ENCODE measurements at places on chromosomes 12 and 14.

DNA sequence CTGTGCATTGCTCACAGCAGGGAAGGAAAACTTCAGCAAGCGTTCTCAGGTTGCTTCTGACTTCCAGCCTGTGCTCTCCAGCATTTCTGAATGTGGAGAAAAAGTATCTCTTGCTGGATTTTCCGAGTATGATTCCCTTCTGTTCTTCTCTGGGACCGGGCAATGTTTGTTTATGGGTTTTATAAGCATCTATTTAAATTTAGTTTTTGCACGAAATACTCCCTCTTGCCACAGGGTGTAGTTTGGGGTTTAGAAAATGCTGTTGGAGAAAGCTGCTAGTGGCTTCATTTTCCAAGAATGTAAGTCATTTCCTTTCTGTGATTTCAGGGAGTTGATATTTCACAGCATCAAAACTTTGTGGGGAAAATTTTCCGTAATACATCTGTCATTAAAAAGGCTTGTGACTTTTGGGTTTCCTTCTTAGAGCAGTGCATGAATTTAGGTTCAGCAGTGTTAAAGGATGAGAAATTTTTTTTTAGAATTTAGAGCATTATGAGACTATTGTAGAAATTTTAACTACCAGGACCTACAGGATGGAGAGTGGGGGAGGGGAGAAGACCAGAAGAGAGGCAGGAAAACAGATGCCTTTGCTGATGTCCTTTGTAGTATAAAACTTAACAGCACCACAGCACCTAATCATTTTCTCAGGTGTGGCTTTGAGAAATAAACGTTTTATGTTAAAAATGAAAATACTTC lies 1.5 kb downstream of the FRMD6 start:
- DNase-seq: no peak

DNA sequence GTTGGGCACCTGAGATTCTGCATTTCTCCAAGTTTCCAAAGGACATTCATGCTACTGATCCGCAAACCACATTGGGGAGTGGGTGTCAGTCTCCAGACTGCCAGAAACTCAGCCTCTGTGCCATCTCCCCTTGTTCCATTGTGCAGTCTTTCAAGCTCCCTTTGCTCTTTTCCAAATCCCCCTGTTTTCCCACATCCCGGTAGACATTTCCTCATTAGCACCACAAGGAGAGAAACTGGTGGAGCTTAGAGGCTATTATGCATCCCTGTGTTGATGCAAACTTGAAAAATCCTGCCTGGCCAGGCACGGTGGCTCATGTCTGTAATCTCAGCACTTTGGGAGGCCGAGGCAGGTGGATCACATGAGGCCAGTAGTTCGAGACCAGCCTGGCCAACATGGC lies 10.7 kb downstream of the CCDC63 start:
- DNase-seq: no peak

- no peak for DNase-seq
These were observed 80.9 kb downstream of the NDUFA12 start for GRCh38 chr12:94922561-94922960.

DNA sequence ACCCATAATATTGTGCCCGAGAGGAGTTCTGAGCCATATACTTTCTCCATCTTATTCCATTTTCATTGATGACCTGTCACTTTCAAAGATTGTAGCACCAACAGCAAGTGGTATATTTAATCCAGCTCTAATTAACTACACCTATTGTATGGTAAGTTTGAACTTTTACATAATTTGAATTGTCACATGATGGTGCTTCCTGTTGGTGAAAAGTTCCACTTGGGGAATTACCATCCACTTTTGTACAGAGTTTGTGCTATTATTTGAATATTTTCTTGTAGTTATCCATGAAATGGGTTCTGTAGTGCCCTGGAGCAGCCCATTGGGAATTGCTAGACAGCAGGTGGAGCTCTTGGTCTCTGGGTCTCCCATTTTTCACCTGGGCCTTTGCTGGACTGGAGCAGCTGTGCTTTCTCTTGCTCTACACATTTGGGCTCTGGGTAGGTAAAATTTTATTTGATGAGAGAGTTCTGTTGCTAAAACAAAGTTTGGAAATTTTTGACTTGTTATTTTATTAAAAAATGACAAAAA lies 3.0 kb downstream of the SMCO3 start:
- no peak for DNase-seq

DNA sequence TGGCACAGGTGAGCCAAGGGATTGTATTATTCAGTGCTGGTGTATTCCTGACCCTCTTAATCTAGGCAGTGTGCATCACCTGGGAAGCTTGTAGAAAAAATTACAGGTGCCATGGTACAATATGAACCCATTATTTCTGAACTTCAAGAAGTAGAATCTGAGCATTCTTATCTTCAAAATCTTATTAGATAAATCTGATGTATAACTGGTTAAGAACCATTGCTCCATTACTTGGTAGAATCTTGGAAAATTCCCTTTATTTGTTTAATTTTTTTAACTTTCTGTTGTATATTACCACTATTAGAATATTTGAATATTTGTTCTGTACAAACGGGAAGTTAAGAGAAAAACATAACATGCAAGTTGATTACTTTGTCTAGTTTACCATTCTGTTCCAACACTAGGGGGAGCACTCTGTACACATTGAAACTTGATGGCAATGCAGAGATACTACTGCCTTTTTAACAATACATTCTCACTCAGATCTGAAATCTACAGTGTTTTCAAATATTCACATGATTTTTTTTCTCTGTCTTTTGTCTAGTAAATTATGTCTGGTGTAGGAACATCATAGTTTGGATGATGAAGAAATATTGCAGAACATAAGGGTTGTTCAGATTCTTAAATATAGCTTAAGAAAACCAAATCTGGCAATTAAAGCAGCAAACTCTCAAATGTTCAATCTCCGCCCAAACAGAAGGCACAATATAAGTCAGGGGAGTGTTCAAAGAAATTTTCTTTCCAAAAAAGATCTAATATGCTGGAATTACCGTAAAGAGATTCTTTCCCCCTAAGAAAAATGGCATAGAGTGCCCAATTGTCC lies 196.6 kb downstream of the PCNX1 start:
- DNase-seq: no peak

- DNase-seq: no peak
These were observed 137.9 kb downstream of the SUDS3 start for GRCh38 chr12:118514297-118514696.

GRCh38 chr14:68660495-68660894 lies 132.4 kb downstream of the ZFP36L1 start:
- DNase-seq: no peak

DNA sequence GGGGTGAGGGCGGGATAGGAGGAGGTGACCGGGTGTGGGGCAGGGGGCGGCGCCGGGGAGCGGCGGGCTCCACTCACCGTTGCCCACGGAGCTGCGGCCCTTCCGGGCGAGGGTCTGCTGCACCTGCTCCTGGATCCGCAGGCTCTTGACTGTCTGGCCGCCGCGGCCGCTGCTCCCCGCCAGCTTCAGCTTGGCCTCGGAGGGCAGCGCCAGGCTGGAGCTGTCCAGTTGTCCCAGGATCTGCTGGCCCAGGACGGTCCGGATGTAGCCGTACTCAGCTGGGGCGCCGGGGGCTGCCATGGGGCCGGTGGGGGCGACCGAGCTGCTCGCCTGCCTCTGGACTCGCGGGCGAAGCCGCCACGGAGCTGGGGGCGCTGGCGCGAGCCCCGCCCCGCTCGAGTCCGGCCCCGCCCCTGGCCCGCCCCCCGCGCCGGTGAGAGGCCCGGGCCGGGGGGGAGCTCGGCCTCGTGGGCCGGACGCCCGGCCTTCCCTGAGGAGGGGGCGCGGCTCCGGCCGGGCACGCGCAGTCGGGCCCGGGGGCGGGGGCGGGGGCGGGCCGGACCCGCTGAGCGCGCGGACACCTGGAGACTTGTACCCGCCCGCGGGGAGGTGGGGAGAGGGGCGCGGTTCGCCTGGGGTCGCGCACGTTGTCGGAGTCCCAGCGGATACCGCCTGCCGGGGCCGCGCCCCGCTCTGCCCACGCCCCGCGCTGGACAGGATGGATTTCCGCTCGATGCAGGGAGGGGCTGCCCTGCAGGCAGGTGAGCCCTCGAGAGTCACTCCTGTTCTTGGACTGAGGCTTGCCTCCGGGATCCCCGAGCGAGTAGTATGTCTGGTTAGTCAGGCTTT lies at the start of gene PKP2:
TSS of gene PKP2 (minus strand) at position 346 of the 849 bp plus-strand sequence. CDS start at position 300, 46 bp downstream.
- DNase-seq: no peak

DNA sequence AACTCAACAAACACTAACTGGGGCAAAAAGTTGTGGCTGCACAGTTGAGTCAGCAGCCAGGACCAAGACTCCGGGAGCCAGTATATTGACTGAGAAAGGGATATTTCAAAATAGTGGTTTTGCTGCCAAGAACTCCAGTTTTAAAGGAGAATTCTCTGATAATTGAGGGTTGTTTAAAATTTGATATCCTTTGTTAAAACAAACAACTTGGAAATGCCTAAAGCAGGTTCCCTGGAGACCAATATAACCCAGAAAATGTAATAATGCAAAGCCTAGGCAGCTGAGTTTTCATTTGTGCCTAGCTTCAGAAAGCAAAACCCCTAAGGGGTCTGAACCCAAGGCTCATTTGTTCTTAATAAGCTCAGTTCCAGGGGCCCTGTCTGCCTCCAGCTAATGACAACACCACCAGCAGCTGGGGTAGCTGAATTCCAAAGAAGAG lies 311.7 kb upstream of the CCDC196 start:
- no peak for DNase-seq

DNA sequence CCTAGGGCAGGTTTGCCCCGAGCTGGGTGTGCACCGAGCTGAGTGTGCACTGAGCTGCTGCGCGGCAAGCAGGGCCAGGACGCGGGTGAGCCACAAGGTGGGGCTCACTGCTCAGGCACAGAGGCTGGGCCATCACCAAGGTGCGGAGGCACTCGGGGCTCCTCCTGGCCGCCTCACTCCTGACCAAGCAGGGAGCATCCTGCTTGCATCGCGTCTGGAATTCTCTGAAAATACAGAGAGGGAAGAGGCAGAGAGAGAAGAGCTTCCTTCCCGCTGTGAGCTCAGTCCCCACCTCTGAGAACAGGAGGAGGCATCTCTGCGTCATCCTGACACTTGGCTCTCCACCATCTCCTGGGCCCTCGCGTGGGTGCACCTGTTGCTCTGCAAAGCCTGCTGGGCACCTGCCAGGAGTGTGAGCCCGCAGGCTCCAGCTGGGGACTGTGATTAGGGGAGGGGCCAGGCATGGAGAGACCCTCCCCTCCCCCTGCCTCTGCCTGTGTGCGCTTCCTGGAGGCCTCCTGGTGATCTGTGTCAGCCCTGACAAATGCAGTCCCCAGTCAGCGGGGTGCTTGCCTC lies 116.3 kb downstream of the GLT1D1 start:
- no peak for DNase-seq

GRCh38 chr14:104345621-104346462 lies 207.5 kb downstream of the KIF26A start:
- DNase-seq: no peak

GRCh38 chr12:86721713-86722397 lies 465.7 kb upstream of the MGAT4C start:
- no peak for DNase-seq

DNA sequence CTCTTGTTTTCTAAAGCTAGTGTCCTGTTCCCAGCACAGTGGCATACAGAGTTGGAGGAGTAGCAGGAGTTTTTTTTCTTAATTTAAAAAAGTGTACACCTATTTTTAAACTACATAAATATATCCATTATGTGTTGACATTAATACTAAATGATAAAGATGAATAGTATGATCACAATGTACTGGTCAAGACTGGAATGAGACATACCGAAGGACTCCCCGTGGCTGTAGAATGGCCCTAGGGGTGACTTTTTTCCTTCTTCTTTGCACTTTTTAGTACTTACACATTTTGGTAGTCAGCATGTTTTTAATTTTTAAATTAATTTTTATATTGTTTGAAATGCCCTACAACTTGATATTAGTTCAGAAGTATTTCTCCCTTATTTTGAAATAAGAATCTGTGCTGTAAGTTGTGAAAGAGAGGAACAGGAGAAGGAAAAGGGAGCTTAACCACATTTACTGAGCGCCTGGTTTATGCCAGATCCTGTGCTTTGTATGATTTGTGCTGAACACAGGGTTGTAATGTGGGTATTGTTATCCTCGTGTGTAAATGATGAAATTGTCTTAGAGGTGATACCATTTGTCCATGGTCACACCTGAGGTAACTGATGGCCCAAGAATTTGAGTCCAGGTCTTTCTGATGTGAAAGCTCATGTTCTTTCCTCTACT lies 136.5 kb downstream of the TGFB3 start:
- no peak for DNase-seq

GRCh38 chr12:32536000-32536345 lies 136.6 kb downstream of the FGD4 start:
- DNase-seq: no peak

All from activated T-cell treated with anti-CD3 and anti-CD28 coated beads for 1 hour (primary cell).